ENCODE measurements at places on chromosomes 6 and 20.

- DNase-seq: no peak
Observed at GRCh38 chr6:137766596-137767370, 100.3 kb upstream of the TNFAIP3 start.

DNA sequence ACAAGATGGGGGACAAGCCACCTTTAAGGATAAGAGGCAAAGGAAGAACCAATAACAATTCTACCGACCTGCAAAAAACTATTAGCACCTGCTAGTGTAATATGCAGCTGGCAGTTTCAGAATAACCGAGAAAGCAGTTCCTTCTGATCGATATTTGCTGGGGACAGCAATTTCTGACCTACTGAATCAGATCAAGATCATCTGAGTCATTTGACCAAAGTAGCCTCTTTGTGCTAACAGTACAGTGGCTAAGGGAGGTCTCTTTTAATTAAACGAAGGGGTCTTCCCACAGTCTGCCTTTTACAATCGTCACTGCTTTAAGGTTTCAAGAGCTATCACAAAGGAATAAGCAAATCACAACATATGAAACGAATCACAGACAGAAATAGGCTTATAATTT lies 318.9 kb downstream of the BTBD9 start:
- DNase-seq: no peak

- DNase-seq: no peak
Observed at GRCh38 chr6:30060606-30061091, 416 bp upstream of the POLR1H start.

GRCh38 chr6:117615750-117616390 lies 13.6 kb upstream of the GOPC start:
- DNase-seq: no peak

DNA sequence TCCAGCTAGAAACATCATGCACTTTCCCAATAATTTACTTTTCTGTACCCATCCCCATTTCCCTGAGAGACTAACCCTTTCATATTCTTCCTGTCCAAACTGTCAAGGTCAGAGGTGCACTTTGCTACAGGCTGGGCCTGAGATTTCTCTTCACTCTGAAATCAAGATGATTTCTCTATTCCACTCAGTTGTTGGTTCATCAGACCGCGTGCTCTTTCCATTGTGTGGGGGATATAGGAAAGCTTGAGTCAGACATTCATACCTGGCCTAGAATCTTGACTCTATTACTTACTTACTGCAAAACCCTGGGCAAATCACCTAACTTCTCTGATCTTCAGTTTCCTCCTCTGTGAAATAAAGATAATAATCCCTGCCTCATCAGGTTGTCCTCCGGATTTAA lies 4.7 kb upstream of the ZDHHC14 start:
- no peak for DNase-seq

GRCh38 chr6:43945768-43946080 lies 175.7 kb downstream of the VEGFA start:
- no peak for DNase-seq

DNA sequence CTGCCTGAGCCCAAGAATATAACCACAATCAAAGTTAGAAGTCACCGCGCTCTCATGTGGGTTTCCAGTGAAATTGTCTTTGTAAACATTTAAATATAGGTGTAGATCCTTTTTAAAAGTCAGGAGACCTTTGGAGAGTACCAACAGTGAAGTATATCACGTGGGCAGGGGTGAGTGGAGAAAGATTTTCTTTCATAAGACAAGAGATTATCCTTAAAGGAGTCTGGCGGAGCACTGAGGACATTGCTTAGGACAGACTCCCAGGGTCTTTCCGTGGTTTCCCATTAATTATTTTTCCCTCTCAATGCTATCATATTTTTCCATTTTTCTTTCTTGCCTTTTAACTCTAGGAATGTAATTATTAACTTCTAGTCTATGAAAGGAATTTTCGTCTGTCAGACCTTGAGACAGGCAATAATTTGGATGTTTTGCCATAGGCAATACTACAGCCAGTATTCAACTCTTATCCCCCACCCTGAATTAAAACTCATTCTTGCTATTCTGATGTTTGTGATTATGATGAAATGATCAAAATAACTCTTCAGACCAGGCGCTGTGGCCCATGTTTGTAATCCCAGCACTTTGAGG lies 31.4 kb downstream of the DCBLD1 start:
- DNase-seq: no peak

DNA sequence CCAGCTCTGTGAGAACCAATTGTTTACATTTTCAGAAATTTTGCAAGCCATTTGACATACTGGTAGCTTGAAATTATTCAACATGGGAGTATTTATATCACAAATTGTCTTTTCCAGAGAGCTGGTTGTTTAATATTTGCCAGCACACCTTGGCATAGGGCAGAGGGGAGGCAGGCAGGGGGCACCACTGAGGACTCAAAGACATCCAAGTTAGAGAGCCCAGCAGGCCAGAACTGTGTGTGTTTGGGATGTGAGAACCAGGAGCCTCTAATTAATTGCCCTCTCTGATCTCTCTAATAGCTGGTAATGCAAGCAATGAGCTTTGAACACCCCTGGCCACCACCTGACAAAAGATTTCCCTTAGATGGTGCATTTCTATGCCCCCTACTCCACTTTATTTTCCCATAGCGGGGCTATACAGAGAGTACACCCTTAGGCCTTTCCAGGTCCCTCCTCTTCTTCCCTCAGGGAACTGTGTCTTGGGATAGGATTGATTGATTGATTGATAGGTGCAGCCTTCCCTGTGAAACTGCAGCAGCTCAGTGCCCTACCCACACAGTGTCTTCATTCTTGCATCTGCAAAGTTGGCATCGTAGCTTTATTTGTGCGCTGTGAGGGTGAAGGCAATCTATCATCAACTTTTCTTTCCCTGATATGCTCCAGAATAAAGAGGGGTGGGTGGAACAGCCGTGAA lies 29.2 kb downstream of the MOCS1 start:
- no peak for DNase-seq

DNA sequence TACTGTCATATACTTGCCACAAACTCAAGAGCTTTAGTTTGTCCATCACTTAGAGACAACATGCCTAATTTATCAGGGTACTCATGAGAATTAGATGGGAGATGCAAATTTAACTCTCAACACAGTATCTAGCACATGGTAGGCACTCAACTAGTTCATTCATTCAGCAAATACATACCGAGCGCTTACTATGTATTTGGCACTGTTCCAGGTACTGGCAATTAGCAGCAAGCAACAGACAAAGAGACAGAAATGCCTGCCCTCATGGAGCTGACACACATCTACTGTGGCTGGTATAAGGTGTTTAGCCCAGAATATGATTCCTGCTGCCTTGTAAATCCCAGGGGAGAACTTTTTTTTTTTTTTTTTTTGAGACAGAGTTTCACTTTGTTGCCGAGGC lies 4.8 kb downstream of the MICAL1 start:
- DNase-seq: no peak

DNA sequence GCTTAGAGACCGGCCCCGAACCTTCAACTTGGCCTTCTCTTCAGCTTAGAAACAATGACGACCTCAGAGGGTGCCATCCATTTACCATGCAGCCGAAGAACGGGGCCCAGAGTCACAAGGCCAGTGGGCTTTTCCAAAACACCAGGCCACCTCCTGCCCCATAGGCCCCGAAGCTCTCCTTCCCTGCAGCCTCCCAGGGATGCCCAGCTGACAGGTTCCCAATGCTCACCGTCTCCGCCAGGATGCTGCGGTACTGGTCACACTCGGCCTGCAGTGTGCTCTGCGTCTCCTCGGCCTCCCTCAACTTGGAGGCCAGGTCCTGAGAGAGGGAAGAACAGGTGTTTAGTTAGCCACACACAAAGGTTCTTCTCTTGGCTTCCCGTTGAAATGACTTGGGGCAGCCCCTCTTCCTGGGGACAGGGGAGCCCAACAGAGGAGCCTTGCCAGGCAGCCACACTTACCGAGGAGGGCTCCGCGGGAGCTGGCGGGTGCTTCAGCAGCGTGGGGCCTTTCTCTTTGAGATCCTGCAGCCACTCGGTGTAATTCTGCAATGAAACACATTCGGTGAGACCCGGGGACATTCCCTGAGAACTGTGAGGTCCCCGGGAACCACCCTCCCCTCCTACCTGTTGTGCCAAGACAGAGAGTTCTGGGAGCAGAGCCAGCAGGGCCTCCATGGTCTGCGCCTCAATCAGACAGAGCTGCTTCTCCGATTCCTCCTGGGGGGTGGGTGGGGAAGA lies 51.5 kb downstream of the DSTN start:
- no peak for DNase-seq

GRCh38 chr6:124430740-124431318 lies 531.4 kb upstream of the RNF217 start:
- no peak for DNase-seq

GRCh38 chr6:129701721-129702455 lies 8.1 kb downstream of the ARHGAP18 start:
- DNase-seq: no peak

DNA sequence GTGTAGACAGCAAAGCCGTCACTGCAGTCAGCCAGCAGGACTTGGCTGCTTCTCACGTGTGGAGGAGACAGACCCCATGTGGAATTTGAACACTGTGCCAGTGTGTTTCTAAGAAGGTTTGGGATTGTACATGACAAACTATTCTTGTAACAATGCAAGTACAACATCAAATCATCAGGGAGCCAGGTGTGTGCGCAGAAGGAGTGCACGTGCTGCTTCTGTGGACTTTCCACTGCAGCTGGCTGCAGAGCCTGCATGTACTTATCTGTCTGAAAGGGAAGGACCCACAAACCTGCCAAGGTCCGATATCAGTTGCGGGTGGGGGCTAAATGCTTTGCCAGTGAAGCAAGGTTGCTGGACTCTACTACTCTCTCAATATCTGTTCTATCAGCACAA lies 211.6 kb downstream of the WDR27 start:
- DNase-seq: no peak

DNA sequence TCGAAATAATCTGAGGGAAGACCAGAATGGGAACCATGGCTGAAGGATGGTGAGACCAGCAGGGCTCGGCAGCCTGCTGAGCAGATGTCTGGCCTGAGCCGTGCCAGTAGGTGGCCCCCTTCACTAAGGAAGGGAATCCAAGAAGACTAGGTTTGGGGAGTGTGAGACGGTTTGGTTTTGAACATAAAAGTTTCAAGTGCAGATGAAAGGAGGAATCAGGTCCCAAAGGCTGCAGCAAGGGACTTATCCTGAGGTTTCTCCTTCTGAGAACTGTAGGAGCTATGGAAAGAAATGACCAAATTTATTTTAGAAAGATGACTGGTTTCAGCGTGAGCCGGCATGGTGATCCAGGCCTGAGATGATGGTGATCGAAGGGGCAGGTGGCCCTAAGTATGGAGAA lies 4.6 kb upstream of the OSER1 start:
- peak; percentile 54 for DNase-seq

GRCh38 chr6:21354805-21355238 lies 238.7 kb upstream of the SOX4 start:
- no peak for DNase-seq

All from fibroblast of the conjunctiva (primary cell).